Cardiac fibroblast (primary cell): ENCODE measurements at places on chromosomes 3 and 15.

DNA sequence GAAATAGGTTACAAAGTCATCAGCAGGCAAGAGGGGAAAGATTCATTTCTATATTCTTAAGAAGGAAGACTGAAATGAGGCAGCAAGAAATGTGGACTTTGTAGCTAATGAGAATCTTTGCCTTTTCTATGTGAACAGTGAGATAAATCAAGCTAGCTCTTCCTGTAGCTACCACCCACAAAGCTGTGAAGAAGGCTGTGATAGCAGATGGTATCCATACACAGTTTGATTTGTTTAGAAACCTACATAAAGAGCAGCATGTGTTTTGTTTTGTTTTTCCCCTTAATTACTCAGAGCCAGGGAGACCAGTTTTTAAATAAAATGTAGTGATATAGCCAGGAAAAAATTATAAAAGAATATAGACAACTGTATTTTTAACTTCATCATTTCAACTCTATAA lies 45.5 kb downstream of the TEX9 start:
- DNase-seq, result no peak

GRCh38 chr3:196246612-196247308 lies 30.4 kb downstream of the SLC51A start:
- no peak for DNase-seq

- peak; percentile 60 for DNase-seq
Observed at GRCh38 chr3:42653560-42654330, at the start of gene ZBTB47. Gene ZBTB47 (plus strand): TSS chr3:42653697. CDS start chr3:42658356, 4,659 bp downstream.

DNA sequence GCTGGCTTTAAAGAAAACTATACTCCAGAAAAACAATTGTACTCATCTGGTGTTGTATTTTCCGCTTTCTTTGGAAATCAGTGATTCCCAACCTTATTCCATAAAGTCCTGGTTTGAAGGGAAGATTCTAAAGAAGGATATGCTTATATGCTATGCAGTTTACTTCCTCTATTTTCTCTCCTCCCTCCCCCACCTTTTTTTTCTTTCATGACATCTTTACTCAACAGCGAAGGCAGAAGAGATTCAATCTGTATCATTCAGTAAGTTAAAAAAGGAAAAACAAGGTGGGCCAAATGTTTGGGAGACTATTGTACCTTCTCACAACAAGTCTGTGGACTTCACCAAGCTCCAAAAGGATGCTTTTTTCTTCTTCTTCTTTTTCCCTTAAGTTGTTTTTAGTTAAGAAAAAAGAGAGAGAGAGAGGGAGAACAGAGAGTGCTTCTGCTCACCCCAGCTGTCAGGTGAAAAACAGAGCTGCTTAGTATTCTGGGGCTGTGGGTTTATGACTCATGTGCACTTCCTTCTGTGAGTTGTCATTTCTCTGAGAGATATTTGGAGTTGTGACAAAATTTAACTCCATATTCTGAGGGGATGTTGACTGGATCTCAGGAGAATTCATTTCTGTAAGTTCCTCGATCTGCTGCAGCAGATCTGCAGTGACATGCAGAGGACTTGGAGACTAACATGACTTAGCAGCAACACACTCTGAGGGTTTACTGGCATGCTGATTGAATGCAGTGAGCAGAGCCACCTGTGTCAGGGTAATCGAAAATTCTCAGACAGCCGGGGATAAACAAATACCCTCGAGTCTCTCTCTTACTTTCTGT lies 70.7 kb downstream of the SSR3 start:
- peak; percentile 72 for DNase-seq

DNA sequence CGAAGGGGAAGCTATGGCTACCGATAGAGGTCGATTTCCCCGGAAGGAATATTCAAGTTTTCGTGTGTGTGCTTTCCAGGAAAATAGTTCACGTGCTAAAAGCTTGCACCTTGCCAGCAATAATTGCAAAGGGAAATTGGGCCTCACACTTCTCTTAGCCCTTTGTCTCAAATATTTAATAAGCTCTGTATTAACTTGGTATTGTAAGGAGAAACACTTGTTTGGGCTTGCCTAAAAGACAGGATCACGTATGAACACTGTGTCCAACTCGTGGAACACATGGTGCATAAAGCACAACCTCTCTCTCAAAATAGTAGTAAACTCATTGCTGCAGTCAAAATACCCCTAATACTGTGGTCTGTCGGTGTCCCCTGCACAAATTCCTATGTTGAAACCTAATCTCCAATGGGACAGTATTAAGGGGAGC lies 352 bp upstream of the TMF1 start:
- DNase-seq, result no peak

DNA sequence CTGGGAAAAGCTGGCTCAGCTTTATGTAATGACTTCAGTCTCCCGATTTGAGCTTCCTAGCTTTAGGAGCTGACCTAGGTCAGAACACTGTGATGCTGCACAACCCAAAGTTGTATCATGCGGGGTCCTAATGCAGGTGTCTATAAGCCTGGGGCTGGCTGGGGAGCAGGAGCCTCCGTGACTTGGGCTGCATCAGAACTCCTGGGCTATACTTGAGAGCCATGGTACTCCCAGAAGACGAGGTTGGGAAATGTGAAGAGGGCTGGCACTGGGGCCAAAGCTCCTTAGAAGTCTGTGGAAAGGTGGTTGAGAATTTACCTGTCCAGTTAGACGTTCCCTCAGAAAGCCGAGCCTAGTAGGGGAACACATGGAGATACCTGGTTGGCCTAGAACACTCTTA lies 57.0 kb downstream of the BSN start:
- DNase-seq, result no peak

- peak; percentile 93 for DNase-seq
Observed at GRCh38 chr3:23710555-23710954, 95.2 kb upstream of the UBE2E1 start.

DNA sequence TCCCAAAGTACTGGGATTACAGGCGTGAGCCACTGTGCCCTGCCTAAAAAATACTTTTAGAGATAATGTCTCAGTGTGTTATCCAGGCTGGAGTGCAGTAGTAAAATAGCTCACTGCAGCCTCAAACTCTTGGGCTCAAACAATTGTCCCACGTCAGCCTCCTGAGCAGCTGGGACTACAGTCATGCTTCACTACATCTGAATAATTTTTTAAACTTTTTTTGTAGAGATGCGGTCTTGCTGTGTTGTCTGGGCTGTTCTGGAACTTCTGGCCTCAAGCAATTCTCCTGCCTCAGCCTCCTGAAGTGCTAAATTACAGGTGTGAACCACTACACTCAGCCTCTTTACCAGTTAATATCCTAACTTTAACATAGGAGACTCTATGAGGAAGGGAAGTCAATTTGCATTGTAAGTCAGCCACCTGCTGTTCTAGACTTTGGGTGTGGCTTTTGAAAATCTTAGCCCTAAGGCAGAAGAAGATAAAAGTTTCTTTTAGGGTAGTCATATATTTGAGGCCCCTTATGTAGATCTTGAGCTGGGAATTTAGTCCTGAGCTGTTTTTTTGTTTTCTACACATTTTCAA lies 78.2 kb upstream of the RASGRP1 start:
- no peak for DNase-seq

- peak; percentile 69 for DNase-seq
Observed at GRCh38 chr3:41881233-41881821, 80.6 kb downstream of the ULK4 start.

DNA sequence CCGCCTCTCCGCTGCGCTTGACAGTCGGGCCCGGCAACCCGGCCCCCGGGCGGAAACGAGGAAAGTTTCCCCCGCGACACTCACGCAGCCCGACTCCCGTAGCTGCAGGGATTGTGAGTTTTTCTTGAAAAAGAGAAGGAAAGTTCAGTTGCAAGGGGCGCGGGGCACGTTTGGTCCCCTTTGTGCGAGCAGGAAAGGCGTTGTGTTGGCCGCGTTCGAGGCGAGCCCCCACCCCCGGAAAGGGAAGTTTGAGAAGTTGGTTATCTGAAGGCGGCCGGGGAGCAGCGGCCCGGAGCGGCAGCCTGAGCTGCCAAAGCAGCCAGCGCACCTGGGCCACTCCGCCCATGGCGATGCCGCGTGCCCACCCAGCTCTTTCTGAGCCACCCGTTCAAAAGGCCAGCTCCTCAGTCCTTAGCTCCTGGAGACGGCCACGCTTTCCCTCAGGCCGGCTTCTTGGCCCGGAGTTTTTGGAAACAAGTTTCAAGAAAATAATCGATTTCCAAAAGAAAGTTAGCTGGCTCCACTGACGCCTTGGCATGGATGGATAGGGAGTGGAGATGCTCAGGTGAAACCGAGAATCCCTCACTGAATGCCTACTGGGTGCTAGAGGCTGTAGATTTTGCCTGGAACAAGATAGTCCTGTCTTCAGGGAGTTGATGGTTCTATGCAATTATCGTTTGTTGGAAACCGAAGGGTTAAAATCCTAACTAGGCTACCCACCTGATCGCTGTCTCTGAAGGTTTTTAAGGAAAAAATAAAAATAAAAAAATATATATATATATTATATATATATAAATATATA lies 832 bp downstream of the TGFBR2 start:
- DNase-seq, result peak; percentile 59

DNA sequence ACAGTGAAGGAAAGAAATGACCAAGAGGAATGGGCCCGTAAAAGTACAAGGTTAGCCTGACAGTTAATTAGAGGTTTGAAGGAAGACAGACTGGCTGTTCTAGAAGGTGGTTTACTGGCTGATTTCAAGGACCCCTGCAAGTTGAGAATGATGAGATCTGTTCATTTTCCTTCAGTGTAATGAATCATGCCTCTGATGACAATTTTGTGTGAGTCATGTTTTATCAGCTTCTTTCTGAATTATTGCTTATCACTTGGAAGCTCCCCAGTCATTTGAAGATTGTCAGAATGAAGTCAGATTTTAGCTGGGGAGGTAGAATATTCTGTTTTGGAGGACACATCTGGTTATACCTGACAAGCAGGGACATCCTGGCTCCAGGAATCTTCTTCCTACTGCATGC lies 50.6 kb downstream of the DRD3 start:
- DNase-seq, result peak; percentile 26

DNA sequence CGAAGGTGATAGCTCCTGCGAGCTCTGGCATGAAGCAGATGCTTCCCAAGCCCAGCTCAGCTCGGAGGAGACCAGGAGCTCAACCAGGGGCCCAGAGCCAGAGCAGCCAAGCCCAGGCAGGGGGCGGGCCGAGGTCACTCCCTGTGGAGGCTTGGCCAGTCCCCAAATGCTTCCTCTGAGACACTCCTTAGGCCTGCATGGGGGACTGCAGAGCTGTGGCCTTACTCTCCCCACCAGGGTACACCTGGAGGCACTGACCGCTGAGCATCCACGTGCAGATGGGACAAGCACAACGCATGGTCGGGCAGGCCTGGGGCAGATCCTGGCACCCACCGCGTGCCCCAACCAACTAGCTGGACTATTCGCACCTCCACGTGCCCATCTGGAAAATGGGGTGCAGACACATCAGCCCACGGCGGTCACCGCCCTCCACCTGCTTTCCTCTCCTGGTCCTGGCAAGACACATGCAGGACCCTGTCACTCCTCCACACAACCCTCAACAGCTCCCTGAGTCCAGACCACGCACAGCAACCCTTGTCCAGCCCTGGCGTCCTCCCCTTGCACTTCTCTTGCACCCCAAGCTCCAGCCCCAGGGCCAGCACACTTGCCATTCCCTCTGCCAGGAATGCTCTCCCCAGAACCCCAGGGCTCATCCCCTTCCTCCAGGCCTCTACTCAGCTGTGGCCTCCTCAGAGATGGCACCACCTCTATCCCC lies 164.7 kb upstream of the IQSEC1 start:
- no peak for DNase-seq

GRCh38 chr3:76700323-76700722 lies 339.6 kb upstream of the ROBO2 start:
- no peak for DNase-seq

- DNase-seq, result no peak
Observed at GRCh38 chr3:189236352-189236751, 64.6 kb downstream of the TPRG1 start.

GRCh38 chr3:152591515-152591914 lies 243.4 kb upstream of the P2RY1 start:
- DNase-seq, result no peak

GRCh38 chr15:96390986-96391385 lies 60.5 kb downstream of the NR2F2 start:
- no peak for DNase-seq

DNA sequence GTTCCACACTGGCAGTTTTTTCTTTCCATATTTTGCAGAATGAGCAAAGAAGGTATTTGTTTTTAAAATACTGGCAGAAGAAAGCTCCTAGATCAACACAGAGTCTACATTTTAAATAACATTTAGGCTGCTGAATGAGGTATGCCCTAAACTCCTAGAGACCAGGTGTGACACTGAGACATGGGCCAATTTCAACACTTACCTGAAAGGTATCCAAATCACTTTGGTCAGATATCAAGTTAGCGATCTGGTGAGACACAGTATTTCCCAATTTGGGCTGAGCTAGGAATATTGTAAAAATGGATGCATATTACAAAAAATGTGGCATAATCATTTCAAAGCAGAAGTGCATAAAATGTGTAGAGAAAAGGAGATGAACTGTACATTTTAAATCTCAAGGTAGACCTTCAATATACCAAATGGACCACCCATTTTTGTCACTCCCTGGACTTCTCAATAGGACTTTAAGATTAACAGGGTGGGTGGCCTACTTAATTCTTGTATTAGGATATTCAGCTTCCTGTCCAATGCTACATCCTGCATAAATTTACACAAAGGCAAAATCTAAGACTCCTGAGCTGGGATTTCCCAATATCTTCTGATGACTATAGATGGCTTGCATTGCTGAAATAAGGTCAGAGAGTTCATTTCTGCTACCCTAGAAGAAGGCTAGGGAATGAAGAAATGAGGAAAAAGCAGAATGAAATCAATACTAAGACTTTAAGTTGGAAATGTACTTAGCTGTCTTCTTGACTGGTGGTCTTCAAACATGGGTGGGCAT lies 487.8 kb downstream of the FOXP1 start:
- no peak for DNase-seq

GRCh38 chr3:93904568-93904967 lies 69.1 kb downstream of the PROS1 start:
- DNase-seq, result no peak

- peak; percentile 14 for DNase-seq
Observed at GRCh38 chr15:50116477-50116876, 2.6 kb downstream of the ATP8B4 start.

DNA sequence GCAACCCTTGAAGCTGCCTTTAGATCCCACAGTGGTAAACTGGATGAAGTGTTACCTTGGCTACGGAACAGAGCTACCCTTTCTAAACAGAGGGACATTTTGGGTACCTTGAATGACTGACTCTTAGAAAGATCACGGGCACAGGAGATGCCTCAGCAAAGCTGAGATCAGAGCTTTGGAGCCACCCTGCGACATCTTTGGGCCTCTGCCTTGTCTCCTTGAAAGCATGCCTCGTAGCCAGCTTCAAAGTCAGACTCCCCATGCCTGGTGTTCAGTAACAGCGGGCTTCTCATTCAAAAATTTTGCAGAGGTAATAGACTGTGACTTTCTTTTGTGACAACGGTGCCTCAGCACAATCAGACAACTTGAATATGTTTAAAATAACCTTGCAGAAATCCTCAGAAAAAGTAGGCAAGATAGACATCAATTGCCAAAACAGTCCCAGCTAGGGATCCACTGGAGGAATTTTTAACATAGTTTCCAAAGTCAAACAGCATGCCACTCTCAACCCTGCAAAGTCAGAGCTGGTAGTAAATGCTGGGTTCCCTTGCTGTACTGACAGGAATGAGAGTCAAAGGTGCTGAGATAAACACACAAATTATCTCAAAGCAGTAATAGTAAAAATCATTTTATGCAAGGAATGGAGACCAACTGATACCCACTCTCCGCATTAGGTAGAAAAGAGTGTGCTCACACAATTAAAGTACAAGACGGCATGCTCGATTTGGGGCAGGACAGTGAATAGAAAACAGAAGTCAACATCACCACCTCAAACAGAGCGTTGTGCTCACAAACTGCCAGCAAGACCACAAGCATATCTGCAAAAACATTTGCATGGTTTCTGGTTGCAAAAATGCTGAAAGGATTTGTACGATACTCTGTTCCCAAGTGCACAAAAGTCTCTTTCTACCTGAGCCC lies 82.1 kb downstream of the MYO1E start:
- DNase-seq, result no peak
